Sigmoid colon (tissue), 7 donors: ENCODE measurements at places on chromosomes 5 and 9.

GRCh38 chr5:124889486-124889825, 143.0 kb upstream of the ZNF608 start:
- DNase-seq = no peak

DNA sequence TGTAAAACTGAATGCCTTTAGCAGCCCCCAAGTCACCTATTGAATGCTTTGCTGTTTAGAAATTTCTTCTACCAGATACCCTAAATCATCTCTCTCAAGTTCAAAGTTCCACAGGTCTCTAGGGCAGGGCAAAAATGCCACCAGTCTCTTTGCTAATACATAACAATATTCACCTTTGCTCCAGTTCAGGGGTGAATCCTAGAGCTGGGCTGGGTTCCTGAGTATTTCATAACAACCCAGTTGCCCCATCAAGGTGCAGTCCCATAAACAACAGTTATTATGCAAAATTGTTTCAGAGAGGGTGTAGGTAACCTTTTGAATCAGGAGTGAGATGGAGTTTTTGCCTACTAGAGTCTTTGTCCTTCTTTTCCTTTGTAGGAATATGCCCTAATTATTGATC, 19.0 kb upstream of the C1QTNF3 start:
- DNase-seq = no peak

DNA sequence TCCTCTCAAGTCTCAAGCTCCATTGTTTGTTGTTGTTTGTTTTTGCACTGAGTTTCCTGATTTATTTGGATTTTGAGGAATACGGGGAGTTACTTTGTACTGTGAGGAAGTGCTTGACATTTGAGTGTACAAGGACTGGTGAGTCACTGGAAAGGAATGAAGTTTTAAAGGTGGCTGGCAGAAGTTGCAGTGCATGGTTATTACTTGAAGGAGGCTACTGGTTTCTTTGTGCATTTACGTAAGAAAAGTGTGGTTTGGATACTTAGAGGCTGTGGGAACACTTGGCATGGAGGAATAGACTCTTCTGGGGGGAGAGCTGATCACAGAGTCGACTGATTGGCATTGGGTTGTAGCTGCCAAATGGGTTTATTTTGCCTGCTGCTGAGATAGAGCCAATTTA, 919.0 kb downstream of the TAF11L14 start:
- no peak for DNase-seq

DNA sequence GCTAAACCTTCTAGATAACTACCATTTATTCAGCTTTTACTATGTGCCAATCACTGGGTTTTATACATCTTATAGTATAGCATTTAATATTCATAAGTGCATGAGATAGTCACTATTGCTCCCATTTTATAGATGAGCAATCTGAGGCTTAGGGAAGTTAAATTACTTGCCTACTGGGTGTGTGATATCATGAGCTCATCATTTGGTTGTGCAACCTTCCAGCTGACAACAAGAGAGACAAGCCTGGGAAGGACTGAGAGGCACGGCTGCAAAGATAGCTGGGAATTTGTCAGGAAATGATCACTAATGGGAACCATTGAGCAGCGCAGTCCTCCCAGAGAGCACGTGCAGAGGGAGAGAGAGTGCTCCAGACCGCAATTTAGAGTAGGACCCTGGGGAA, 481.6 kb upstream of the KIF2A start:
- DNase-seq = no peak

DNA sequence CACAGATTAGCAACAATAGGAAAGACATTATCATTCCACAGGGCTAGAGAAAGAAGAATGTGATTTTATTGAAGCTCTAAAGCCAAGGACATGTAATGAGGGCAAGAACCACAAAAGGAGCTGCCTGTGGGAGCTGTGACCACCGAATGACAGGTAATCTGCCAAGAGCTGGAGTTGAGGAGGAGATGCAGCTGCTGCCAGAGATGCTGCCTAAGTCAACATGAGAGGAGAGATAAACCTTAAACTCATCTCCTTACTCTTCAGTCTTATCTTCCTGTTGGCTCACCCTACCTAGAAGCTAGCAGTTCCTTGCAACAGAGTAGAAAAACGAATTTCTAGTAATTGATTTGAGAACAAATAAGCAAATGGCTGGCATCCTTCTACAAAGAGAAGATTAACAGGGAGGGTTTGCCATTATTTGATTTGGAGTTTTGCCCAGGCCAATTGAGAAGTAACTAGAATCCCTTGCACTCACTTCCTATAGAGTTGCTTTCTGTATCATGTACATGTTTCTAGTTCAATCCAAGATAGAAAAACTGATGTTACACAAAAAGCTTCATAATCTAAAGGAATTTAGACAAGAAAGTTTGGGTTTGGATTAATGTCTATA, 539.2 kb downstream of the TLE1 start:
- no peak for DNase-seq

DNA sequence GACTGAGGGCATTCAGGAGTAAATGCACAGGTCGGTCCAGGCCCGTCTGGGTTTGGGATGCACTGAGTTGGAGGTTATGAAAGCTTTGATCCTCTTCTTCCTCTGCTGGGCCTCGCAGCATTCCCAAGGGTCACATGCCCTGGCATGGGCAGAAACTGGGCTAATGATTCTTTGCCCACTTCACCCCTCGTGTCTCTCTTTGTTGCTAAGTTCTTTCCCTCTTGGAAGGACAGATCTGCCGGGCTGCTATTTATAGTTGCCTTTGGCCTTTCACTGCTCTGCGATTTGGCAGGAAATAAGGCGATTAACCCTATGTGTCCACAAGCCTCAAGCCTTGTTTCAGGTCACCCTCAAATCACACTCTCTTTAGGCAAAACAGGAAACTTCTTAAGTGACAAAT, 66.9 kb downstream of the ENTREP1 start:
- no peak for DNase-seq

DNA sequence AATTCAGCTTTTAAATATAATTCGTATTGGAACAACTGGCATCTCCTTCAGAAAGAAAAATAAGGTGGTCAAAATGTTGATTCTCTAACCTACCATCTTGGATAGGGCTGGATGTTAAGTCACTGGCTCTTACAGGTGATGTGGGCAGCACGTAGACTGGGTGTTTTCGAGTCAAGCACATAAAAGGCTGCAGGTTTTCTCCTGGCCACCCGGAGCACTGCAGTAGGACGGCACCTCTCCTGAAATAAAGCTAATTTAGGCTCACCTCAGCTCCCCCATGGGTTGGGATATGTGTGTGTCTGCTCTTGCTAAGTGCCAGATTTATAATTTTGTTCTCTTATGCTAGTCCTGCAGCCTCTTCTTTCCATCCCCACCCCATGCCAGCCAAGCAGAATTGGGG, 80.3 kb downstream of the IQGAP2 start:
- DNase-seq = no peak

- no peak for DNase-seq
Observed at GRCh38 chr5:139108063-139108824, 89.9 kb downstream of the SIL1 start.

- peak; percentile 72 for DNase-seq
Observed at GRCh38 chr5:10485142-10485795, 43.6 kb downstream of the ROPN1L start.

DNA sequence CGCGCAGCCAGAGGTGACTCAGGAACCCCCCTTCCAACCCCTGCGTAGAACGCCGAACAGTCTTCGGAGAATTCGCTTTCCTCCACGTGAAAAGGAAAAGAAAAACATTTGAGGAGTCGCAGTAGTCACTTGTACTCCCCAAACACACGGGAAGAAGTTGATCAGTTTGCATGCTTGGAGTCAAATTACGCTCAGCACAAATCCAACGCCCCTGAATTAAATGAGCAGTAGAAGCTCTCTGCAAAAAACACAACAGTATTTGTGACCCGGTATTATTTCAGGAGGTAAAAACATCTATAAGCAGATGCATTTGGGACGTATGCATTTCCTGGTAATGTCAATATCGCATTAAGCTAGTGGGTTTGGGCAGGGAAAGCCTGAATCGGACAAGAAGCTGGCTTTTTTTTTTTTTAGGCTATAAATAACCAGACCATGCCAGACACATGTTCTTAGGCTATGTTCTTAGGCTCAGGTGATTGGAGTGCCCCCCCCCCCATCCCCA, 854 bp upstream of the ARL15 start:
- no peak for DNase-seq

DNA sequence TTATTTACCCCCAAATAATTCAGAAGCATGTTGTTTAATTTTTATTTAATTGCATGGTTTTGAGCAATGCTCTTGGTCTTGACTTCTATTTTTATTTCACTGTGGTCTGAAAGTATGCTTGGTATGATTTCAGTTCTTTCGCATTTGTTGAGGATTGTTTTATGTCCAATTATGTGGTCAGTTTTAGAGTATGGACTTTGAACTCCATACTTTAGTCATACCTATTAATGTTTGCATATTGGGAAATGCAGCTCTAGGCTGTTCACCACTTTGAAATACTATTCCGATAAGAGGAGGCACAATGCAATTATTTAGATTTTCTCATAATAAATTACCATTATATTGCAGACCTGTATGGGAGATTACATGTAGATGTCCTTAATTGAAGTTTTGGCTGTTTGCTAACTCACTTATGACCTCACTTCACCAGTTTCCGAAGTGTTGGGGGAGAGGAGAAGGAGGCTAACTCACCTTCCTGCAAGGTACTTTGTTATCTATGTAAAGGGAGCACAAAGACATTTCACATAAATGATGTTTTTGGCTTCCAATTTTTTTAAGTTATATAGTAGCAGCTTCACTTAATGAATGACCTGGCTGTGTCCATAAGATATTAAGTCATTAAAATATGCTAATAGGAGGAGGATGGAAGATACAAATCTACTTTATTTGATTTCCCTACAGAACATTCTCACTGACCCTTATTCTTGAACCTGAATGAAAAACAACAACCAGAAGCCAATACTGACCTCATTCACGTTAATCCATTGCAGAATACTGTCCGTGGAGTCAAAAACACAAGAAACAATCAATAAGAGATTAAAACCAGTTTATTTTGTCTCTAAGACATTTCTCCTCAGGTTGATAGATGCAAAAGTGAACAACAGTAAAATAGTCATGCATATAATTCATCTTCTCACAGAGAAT, 970.3 kb upstream of the ARRDC3 start:
- DNase-seq = no peak

- no peak for DNase-seq
Observed at GRCh38 chr5:113379936-113380806, 54.6 kb downstream of the TSSK1B start.

DNA sequence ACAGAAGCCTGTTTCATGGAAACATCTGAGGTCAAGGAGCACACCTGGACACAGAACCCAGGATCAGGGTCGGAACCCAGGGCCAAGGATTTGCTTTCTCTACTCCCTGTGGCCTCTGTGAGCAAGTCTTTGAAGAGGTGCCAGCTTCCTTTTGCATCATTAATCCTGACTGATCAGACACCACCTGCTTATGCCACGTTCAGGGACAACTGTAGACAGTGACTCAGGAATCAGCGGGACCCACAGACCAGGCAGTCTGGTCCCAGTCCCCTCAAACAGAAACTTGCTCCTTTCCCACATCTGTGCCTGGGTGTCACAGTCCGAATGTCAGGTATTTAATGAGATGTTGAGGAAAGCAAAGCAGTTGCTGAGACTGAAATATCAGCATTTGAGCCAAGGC, 154.8 kb downstream of the SGCD start:
- no peak for DNase-seq

GRCh38 chr5:67425514-67425913, 228.9 kb upstream of the CD180 start:
- DNase-seq = no peak

- no peak for DNase-seq
Observed at GRCh38 chr5:171857489-171857876, 71.9 kb downstream of the SMIM23 start.

GRCh38 chr5:134846641-134846960, 833 bp downstream of the C5orf24 start:
- no peak for DNase-seq

DNA sequence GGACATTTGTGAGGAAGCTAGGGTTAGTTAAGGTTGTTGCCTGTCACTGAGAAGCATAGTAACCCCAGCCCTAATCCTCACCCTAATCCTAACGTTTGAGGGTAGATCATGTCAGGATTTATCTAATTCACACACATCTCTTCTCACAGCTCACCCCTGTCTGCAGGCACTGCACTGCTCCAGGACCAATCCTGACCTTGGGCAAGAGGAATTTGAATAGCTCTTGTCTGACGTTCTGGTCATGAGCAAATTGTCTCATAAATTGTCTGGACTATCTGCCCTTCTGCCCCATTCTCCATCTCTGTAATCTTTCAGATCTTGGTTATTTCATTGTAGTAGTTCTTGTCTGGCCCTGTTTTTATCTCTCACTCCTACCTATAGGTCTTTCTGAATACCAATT, 18.7 kb downstream of the CRHBP start:
- no peak for DNase-seq

- DNase-seq = no peak
Observed at GRCh38 chr9:122015170-122015821, 77.8 kb downstream of the TTLL11 start.

DNA sequence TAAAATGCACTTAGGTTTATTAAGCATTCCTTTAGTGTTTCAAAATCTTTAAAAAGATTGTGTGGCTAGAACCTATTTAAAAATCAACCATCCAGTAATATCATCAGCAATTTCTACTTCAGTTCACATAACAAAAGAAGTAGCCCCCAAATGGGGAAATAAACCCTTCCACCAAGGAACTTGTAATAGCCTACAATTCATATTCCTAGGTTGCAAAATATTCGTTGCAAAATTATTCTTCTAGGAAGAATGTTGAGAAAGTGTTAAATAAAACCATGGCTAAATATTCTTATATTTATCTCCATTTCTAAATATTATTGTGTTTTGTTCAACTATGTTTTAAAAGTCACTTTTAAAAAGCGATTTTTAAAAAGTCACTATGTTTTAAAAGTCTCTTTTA, 177.9 kb upstream of the PRLR start:
- no peak for DNase-seq

DNA sequence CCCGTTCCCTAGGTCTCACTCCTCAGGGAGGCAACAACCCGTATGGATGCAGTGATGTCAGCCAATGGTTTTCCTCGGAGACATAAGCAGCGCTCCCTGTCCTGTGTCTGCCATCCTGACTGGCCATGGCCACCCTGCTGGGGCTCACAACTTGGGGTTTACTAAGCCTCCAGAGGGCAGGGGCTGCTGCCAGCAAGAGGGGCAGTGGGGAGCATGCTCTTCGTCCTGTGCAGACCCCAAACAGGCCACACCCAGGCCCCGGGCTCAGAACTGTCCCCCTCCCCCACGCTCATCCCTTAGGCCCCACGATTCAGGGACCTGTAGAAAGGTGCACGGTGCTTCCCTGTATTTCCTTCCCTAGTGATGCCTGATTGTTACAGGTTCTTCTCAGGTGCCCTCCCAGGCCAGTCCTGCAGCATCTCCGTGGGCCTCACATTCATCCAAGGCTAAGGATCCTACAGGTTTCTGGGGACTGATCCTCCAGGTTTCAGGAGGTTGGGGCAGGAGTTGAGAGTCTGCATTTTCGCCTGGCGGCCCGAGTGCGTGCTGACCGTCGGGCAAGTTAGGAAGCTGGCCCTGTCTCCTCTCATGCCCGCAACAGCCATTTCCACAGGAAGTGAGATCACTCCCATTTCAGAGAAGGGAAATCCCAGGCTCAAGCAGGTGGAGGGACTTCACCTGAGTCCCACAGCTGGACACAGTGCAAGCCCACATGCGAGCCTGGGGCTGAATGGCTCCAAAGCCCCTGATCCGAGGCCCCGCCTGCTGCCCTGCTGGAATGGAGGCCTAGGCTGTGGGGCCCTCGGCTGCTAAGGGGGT, 217.6 kb downstream of the ROR2 start:
- no peak for DNase-seq

- DNase-seq = no peak
Observed at GRCh38 chr9:127574072-127574993, 37.7 kb upstream of the STXBP1 start.
